ENCODE measurements at places on chromosomes 3 and 15. TPM values are rescaled to one million over a fixed set of nuclear protein-coding genes. Genes with fewer than 3 reads are reported as not detected.

GRCh38 chr3:28624084-28624483, 275.5 kb upstream of the AZI2 start:
- no peak for DNase-seq

Gene CTXN2
- total RNA-seq: 1.2 TPM

- DNase-seq: no peak
Measured at GRCh38 chr15:91793771-91794170, 59.7 kb upstream of the SLCO3A1 start.

DNA sequence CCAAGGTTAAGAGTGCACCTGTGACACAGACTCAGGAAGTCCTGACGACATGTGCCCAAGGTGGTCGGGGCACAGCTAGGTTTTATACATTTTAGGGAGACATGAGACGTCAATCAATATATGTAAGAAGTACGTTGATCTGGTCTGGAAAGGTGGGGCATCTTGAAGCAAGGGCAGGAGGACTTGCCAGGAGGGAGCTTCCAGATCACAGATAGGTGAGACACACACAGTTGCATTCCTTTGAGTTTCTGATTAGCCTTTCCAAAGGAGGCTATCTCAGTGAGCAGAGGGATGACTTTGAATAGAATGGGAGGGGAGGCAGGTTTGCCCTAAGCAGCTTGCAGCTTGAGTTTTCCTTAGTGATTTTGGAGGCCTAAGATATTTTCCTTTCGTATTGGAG, 257.4 kb downstream of the CGGBP1 start:
- DNase-seq: no peak

Gene GOLGA6L10
- total RNA-seq: 4.3 TPM

DNA sequence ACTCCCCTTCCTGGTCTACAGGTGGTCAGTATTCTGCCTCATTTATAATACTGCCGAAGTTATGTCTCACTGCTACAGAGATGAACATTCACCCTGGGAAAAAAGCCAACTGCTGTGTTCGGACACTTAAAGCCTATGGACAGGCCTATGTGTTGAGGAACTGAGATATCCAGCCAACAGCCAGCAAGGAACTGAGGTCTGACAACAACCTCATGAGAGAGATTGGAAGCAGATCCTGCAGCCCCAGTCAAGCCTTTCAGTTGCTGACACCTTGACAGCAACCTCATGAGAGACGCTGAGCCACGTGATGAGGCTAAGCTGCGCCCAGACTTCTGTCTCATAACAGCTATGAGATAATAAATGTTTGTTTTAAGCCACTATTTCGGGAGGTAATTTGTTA, 18.2 kb upstream of the FHIT start:
- no peak for DNase-seq

DNA sequence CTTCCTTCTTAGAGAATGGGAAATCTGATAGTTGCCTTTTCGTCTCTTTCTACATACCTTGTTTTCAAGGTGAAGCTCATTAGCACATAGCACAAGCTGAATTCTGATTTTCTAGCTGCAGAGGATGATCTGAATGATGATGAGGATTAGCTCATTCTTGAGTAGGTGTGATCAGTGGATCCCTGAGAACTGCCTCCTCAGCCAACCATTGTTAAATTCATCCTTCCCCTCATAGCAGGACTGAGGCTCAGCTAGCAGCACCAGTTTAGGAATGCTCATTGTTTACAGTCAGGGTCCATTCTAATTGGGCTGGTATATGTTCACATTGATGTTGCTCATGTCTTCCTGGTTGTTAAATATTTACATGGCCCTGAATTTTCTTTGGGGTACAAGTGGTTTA, 299.9 kb upstream of the MME start:
- no peak for DNase-seq
